ENCODE measurements at places on chromosomes 13 and 19.
A peak's percentile ranks its signal among the peaks of the same experiment; 100 is the strongest.

GRCh38 chr19:30309905-30310601 lies 62.1 kb upstream of the ZNF536 start:
- DNase-seq: no peak

GRCh38 chr13:113845055-113845454 lies 18.8 kb downstream of the GAS6 start:
- DNase-seq: no peak

- peak; percentile 30 for DNase-seq
Measured at GRCh38 chr19:11881151-11881800, 6.3 kb upstream of the ZNF69 start.

DNA sequence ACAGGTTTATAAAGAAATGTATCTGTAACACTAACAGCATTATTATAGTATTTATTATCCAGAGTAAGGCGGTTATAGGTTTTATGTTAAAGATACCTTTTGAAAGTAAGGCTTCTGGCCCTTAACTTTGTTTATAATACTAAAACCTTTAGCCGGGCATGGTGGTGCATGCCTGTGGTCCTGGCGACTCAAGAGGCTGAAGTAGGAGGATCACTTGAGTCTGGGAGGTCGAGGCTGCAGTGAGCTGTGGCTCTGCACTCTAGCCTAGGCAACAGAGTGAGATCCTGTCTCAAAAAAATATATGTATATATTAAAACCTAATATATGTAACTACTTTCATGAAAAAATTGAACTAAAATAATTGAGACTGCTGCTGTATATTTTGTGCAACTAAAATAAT lies 98.7 kb upstream of the KLF5 start:
- DNase-seq: no peak

DNA sequence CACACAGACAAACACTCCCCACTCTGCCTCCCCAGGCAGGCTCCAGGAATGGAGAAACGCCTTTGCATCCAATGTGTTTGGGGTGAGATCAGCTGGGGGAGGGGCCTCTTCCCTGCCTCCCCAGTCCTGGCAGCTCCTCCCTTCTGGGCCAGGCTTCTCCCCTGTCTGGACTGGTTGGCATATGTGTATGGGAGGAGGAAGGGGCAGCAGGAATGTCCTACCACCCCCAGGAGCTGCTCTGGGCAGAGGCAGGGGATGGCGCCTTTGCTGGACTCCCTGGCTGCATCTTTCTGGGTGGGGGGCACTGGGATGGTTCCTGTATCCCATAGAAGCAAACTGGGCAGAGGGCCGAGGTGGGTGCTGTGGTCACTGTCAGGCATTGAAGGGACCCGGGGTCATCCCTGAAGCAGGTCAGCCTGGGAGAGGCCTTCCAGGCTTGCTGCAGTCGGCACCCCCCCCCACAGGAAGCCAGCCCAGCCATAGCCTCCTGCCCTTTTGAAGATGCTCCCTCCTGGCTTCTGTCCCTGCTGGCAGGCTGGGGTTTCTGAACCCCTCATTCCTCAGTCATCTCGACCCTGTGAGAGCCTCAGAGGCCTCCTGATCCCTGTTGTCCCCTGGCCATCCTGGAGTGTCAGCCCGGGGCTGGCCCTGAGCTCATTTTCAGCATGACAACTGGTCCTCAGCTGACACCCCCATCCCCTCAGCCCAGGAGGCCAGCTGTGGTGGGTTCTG lies 21.2 kb upstream of the SLC7A10 start:
- DNase-seq: no peak

DNA sequence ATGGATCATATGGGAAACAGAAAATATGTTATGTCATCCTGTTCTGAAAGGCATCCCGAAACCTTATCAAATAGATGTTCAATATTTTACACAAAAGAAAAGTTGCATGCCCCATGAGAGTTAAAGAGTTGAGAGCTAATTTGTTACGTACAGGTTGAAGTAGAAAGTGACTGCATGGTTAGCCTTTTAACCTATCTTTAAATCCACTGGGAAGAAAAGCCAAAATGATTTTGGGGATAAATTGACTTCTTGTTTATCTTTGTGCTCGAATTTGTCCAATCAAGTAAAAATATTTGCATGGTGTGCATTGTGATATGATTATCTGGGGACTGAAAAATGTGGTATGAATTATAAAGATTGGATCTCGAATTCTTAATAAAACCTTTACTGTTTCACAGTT lies 230.1 kb downstream of the POSTN start:
- no peak for DNase-seq

DNA sequence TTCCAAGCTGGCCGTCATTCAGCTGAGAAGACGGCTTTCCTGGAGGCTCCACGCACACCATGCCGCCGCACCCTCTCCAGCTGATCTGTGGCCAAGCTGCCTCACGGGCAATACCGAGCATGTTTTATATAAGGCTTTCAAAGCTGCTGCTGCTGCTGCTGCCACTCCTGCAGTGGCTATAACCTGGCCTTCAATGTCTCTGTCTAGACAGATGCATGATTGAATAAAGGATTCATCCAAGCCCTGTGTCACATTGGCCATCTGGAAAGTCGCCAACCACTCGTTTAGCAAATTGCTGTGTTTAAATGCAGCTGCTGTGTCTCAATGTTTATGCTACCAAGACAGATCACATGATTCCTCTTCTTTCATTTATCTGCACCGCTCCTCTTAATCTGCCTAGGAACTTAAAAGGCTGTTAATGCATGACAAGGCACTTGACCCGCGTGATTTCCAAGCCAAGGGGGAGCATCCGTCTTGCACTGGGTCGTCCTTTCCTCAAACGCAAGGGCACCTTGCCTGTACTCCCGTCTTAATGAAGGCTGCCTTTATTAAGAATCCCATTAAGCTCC lies 114.3 kb downstream of the TEX26 start:
- DNase-seq: peak; percentile 17

- DNase-seq: peak; percentile 41
Measured at GRCh38 chr13:54226876-54227275, 1198.3 kb downstream of the OLFM4 start.
